Stimulated activated CD8-positive, alpha-beta memory T cell treated with anti-CD3 and anti-CD28 coated beads, Interleukin-4, amount 100 ng/mL, for 1 hour (primary cell): ENCODE measurements at places on chromosomes 2 and 18.

DNA sequence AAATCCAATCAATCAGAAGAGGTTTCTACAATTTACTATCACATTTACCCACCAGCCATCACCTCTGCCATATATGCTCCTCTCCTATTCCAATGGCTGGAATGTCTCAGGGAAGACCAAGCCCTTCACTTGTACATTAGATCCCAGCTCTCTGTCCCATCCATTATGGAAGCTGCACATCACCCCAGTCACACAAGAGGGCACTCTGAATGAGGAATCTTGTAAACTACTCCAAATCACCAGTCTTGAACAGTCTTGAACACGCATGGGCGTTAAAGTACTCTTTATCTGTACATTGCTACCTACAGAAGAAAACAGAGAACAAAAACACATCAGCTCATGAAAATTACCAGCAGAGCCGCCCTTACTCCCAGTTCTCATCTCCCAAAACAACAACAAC is 38.7 kb downstream of the ZC3H8 start:
- DNase-seq = no peak

DNA sequence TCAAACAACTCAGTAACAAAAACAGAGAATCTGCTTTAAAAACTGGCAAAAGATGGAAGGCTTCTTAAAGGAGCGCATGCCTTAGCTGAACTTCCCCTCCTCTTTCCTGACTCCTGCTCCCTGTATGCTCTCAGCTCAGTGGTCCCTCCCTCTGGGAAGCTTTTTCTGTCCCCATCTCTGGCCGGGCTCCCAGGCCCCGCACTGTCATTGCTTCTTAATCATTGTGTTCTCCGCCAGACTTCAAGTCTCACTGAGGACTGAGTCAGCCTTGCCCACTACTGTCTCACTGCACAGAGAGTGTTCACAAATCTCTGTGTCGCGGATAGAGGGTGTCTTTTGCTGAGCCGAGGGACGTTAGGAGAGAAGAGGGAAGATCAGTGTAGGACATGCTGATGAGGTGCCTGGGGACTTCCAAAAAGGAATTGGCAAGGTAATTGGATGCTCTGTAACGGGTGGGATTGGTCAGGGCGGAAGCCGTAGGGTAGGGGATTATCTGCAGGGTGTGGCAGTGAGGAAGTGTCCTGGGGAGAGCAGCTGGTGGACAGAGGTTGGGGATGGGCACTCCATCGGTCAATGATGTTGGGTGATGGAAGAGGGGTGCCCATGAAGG is 16.2 kb downstream of the TOGARAM2 start:
- no peak for DNase-seq

- no peak for DNase-seq
Observed at GRCh38 chr2:98372579-98372978, 26.3 kb downstream of the CNGA3 start.

DNA sequence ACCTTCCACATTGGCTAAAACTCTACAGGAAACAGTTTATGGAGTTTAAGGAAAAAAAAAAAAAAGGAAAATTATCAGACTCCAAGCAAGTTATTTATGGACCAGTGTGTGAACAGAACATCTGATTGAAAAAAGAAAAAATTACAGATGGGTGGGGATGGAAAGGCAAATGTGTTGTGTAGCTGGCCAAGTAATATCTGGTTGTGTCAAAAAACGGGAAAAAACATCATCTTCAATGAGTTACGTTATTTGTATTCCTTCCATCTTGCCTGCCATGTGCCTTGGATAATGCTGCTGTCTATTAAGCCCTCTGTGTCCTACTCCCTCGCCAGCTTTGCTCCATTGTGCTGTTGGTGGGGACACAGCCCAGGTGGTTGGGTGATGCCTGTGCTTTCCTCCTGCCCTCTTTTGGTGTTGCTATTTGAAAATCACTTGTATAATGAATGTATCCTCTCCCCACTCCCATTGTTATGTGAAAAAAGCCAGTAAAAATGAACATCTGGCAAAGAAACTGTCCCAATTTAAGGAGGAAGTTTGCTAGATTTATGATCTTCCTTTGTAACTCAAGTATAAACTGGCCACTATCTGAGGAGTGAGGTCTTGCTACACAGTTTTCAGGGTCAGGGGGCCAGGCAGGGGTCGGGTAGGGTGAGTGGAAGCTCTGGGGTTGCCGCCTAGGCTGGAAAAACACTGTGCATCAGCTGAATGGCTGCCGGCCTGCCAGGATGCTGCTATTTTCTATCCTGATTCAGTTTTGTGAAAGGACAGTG is 155.9 kb downstream of the FMNL2 start:
- DNase-seq = no peak

DNA sequence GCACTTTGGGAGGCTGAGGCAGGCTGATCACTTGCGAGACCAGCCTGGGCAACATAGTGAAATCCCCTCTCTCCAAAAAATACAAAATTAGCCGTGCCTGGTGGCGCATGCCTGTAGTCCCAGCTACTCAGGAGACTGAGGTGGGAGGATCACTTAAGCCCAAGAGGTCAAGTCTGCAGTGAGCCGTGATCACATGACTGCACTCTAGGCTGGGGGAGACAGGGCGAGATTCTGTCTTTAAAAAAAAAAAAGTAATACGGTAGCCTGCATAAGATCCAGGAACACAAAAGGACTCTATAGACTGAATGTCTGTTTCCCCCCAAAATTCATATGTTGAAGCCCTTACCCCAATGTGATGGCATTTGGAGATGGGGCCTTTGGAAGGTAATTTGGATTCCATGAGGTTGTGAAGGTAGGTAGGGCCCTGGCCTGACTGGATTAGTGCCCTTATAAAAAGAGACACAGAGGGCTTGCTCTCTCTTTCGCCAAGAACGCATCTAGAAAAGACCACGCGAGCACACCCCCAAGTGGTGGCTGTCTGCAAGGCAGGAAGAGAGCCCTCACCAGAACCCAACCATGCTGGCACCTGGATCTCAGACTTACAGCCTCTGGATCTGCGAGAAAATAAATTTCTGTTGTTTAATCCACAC is 17.0 kb downstream of the MBOAT2 start:
- no peak for DNase-seq

- no peak for DNase-seq
Observed at GRCh38 chr2:199679883-199680282, 171.1 kb downstream of the FTCDNL1 start.

GRCh38 chr2:100906131-100906530 is 86.2 kb downstream of the NPAS2 start:
- DNase-seq = no peak

GRCh38 chr18:41731884-41732283 is 223.2 kb upstream of the PIK3C3 start:
- no peak for DNase-seq

- DNase-seq = no peak
Observed at GRCh38 chr2:241942416-241943208, 73.1 kb downstream of the RTP5 start.

GRCh38 chr2:45412754-45413379 is 198.2 kb downstream of the SRBD1 start:
- no peak for DNase-seq

DNA sequence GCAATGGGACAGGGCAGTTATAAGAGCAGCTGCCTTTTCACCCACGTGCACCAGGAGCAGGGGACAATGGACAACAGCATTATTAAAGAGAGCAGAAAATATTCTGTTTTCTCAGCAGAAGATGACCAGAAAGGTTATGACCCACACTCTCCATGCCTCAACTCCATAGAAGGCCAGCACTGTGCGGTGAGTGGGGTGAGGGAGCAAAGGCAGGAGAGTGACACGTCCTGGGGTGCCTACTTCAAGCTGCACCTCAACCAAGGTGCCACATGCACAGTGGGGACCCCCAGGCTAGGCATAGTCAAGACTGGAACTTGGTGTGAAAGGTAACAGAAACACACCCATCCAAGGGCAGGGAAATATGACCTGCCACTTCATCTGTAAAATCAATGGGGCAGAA is 50.4 kb downstream of the POLR1A start:
- no peak for DNase-seq

DNA sequence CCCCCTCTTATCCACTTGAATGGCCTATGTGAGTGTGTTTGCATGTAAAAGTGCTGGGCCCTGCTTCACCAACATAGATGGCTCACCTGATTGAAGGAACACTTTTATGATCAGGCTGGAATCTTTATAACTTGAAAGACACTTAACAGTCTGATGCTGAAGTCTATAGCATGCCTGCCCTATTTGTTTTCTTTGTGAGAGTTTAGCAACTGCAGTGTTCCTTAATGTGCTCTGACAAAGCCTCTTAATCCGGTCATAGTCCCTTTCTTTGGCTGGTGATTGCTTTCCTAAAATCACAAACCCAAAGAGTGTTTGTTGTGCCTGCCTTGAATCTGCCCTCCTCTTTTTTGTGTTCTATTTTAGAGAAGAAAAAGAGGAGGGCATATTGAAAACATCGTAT is 1382.8 kb upstream of the CELF4 start:
- DNase-seq = no peak

- DNase-seq = no peak
Observed at GRCh38 chr18:21911551-21911950, 171.0 kb downstream of the MIB1 start.

DNA sequence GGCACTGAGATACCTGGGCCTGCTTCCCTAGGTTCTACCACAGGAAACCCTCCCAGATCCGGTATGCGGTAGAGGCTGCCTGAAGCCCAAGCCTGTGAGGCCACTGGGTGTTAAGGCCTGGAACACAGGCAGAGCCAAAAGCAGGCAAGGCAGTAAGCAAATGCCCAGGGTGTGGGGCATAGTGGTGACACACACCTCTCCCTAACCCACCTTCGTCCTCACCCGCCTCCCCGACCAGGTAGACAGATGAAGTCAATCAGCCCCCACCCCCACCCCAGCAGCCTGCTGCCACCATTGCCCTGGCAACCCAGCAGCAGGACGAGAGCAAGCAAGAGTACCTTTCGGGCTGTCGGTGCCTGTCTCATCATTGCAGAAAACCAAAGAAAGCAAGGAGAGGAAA is 6.1 kb downstream of the DCTN1 start:
- DNase-seq = no peak

DNA sequence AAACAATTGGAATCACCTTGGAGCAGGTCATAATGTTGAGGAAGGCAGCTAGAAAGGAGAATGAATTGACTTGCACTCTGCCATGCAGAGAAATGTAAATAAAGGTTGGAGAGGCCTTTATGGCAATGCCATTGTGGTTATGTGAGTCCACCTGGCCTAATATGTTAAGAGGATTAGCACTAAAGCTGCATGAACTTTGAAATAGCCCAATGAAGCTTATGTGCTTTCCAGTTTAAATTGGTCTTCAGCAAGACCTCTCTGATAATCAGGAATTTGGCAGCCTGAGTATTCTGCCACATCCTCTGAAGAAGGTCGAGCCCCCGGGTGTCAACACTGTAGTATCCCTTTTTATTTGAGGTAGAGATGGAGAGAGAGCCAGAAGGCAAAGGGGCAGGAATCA is 464.9 kb downstream of the CDH2 start:
- DNase-seq = no peak

DNA sequence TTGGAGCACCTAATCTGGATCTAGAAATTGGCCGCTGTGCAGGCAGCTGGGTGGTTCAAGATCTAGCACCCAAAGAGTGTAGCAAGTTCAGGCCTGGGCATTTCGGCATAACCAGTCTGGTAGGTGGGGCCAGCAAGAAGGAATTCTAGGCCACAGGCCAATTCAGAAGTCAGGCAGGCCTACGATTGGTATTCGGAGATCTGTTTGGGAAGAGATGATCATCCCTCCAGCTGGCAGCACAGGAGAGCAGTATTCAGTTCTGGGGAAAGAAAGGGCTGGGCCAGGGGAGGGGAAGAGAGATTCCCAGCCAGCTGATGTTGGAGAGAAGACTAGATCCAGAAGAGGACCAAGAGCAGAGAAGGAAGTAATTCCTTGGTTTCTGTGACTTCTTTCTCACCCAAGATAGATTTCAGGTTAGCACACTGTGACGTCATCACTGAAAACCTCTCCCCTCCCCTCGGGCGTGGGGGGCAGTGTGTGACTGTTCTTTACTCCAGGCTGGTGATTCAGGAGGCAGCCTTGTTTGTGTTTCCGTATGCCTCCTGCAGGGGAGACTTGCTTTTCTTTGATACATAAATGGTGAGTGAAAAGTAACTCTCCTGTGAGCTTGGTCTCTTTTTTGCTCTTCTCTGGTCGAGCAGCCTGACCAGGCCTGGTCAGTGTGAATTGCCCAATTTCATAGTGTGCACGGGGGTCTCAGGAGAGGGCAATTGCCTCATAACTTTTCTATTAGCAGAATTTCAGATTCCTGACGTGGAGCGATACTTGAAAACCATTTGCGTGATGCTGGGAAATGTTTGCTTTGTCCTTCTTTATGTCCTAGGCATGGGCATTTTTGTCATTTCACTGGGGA is 61.1 kb downstream of the MEIS1 start:
- DNase-seq = no peak

GRCh38 chr2:64996871-64997307 is 7.7 kb downstream of the SLC1A4 start:
- DNase-seq = no peak

GRCh38 chr18:12516049-12516630 is 108.4 kb downstream of the PRELID3A start:
- no peak for DNase-seq

DNA sequence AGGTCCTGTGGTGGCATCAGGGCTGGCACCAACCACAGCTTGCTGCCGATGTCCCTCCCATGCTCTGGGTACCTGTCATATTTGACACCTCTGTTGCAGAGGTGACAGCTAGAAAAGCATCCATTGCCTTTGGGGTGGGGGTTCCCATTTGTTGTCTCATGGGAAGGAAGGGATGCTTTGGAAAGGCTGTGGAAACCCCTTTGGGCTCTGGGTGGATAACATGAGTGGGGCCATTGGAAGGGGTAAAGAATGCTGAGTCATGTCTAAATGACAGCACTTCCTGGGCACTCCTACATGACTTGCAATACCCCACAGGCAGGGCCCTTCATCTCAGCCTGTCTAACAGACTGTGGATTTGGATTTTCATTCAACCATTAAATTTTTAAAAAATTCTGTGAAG is 27.8 kb downstream of the CTIF start:
- no peak for DNase-seq

DNA sequence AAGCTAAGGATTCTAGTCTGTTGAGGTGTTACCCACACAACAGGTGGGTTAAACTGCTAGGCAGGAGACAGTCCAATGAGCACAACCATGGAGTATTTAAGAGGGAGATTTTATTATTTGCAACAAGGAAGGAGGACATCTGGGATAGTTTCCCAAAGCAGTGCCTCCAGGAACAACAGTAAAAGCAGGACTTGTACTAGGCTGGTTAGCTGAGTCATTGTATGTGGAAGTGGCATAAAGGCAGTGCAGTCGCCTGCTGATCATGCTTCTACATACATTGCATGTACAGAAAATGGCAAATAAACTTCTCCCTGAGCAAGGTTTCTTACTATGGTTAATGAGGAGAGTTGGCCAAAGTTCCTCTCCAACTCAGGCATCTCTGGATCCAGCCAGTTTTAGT is 46.1 kb upstream of the CYTIP start:
- no peak for DNase-seq

GRCh38 chr2:159797543-159798375 is at the start of gene CD302:
TSS of gene CD302 (minus strand) at chr2:159798208. CDS start at chr2:159798198, 10 bp downstream.
- no peak for DNase-seq
